ENCODE measurements at places on chromosomes 6 and 20.

GRCh38 chr6:22106451-22106850, 190.4 kb downstream of the PRL start:
- DNase-seq, result no peak

GRCh38 chr6:151704383-151704782, 103.1 kb upstream of the ESR1 start:
- no peak for DNase-seq

DNA sequence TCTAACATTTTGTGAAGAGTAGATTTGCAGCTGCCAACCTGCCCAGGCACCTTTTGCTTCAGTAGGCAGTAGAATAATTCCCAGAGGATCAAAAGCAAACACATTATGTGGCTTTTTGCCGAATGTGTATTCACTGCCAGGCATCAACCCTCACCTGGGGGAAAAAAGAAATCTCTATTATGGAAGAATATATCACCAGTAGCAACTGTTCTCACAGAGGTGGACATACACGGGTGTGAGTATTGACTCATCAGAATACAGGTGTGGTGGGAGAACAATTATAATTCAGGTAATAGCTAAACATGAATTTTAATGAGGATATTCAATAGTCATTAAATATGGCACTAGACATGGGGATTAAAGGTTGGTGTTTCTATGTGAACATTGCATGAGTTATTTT, 910.7 kb downstream of the TFAP2A start:
- DNase-seq, result no peak

- DNase-seq, result no peak
These were observed 499 bp downstream of the TTI1 start for GRCh38 chr20:38032585-38033329.

DNA sequence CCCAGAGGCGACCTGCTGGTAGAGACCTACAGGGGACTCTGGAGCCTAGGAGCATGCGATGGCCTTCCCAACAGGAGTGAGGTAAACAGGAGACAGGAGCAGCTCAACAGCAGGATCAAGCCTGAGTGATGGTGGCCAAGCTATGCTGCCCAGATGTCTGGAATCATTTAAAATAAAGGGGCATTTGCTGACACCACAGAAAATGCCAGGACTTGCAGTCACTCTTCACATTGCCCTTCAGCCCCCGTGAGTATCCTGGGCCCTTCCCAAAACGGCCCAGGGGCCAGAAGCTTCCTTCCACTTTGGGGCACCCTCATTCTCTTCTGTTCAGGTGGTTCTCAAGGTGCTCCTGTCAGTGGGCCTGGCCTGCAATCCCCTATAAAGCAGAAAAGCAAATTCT, 23.2 kb downstream of the INSM1 start:
- no peak for DNase-seq

DNA sequence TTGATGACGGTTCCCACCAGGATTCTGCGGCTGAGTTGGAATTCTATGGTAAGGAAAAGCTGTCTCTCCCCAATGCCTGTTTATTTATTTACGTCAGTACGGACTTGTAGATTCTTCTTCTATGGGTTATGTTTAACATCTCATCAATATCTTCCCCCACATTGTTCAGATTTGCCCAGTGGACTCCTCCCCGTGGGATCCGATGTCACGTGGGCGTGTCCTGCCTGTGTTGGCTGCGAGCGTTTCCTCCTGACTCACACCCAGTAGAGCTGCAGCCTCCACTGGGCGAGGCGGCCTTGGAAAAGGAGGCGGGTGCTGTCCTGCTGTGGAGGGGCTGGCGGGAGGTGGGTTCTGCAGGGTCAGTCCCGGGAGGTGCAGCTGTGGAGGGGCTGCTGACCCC, 46.8 kb upstream of the SLCO4A1 start:
- DNase-seq, result no peak

DNA sequence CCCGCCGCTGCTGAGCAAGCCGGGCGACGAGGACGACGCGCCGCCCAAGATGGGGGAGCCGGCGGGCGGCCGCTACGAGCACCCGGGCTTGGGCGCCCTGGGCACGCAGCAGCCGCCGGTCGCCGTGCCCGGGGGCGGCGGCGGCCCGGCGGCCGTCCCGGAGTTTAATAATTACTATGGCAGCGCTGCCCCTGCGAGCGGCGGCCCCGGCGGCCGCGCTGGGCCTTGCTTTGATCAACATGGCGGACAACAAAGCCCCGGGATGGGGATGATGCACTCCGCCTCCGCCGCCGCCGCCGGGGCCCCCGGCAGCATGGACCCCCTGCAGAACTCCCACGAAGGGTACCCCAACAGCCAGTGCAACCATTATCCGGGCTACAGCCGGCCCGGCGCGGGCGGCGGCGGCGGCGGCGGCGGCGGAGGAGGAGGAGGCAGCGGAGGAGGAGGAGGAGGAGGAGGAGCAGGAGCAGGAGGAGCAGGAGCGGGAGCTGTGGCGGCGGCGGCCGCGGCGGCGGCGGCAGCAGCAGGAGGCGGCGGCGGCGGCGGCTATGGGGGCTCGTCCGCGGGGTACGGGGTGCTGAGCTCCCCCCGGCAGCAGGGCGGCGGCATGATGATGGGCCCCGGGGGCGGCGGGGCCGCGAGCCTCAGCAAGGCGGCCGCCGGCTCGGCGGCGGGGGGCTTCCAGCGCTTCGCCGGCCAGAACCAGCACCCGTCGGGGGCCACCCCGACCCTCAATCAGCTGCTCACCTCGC, 1.5 kb downstream of the ARID1B start:
- peak; percentile 34 for DNase-seq

Data from T follicular helper cell (primary cell).